NCI-H1105 (cell line): ENCODE measurements at places on chromosomes 11 and 22.

- no peak for DNase-seq
Measured at GRCh38 chr11:2994336-2994730, 2.2 kb upstream of the NAP1L4 start.

GRCh38 chr11:114258696-114259095 lies 37.5 kb upstream of the NNMT start:
- DNase-seq = no peak

DNA sequence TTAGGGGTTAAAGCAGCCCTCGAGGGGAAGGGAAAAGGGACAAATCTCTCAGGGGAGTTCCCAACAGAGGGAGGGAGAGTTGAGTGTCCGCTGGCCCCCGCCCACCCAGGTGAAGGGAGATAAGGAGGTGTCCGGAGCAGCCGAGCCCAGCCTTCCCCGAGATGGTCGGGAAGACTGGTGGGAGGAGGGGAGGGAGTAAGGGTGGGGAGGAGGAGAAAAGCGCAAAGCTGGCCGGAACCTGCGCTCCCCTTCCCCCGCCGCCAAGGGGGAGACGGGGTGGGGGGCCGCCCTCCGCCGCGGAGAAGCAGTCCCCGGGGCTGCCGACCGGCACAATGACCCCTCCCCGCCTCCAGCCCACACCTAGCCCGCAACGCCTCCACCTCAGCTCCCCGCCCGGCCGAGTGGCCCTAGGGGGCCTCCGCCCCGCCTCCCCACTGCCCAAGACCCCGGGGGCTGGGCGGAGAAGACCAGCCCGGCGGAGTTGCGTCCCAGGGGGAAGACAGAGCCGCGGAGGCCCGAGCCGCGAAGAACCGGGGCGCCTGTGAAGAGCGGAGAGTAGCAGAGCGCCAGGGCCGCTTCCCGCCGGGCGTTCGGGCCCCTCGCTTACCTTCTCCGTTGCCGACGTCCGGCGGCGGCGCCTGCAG lies 479 bp downstream of the RSF1 start:
- peak; percentile 44 for DNase-seq

DNA sequence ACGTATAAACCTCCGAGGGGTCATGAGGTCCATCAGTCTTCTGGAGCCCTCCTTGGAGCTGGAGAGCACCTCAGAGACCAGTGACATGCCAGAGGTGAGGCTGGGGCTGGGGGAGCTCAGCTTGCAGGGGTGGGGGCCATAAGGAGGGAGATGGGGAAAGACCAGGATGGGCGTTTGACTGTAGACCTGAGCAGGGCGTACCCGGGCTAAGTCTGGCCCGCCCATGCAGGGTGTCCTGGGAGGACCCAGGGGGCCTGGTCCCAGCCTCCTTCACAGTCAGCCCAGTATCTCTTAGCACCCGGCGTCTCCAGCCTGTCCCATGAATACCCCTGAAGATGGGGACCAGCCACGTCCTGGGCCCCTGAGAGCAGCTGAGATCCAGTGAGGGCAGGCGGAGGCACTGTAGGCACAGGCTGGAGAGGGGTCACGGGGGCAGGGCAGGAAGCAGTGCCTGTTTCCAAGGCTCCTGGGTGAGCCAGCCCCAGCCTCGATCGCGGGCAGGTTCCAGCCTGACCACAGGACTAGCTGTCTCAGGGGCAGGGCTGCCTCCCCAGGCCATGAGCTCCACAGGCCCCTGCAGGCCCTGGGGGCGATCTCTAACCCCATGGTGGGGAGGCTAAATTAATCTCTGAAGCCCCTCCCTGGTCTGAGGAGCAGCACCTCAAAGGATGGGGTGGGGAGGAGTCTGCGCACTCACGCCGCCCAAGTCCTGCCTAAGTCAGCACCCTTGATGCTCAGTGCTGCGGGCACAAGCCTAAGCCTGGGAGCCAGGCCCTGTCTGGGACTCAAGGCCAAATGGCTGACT lies 7.1 kb downstream of the SSH3 start:
- DNase-seq = no peak

DNA sequence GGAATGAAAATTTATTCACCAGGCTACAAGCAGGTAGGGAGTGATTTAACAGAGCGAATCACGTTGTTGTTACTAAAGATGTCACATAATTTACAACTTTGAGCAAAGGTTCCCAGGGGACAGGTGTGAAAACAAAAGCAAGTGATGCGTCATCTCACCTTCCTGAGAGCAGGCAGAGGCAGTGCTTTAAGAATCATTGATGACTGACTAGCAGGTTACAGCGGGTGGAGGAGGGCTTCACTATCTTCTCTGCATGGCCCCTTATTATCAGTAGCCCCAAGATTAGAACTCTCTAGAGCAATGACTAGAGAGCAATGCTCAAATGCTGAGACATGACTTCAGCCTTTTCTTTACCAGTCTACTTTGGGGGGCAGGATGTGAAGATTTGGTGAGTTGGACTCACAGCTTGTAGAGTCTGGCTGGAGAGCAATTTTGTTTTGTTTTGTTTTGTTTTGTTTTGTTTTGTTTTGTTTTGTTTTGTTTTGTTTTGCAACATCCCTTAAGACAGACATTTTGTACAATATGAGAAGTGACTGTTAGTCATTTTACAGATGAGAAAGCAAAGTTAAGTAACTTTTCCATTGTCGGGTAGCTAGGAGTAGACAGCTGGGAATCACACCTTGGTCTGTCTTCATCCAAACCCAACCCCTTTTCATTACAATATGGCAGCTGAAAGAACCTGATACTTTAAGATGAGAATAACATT lies 84.8 kb downstream of the SLC1A2 start:
- DNase-seq = no peak

DNA sequence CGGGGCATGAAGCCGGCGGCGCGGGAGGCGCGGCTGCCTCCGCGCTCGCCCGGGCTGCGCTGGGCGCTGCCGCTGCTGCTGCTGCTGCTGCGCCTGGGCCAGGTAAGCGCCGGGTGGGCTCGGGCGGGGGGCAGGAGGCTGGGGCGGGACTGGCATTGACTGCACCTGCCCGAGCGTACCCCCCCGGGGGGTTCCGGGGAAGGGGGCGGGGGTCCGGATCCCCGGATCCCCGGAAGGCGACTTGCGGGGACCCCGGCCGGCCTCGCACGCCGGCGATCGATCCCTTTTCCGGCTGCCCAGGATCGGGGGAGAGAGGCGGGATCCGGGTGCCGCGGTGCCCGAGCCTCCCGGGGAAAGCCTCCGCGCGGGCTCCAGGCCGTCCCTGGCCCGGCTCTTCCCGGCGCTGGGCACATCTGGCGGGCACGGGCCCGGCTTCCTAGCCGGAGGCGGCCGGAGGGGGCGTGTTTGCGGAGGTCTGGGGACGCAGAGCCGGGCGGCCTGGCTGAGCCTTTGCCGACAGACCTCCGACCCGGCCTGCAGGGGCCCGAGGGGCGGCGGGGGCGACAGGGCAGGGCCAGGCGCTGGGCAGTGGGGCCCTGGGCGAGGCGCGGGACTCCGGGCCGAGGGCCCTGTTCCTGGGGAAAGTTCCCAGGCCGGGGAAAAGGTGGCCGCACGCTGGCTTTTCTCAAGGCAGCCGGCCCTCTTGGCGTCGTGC lies 705 bp downstream of the PTPRJ start:
- no peak for DNase-seq

GRCh38 chr22:21974058-21974649 lies 8.4 kb downstream of the TOP3B start:
- DNase-seq = no peak

DNA sequence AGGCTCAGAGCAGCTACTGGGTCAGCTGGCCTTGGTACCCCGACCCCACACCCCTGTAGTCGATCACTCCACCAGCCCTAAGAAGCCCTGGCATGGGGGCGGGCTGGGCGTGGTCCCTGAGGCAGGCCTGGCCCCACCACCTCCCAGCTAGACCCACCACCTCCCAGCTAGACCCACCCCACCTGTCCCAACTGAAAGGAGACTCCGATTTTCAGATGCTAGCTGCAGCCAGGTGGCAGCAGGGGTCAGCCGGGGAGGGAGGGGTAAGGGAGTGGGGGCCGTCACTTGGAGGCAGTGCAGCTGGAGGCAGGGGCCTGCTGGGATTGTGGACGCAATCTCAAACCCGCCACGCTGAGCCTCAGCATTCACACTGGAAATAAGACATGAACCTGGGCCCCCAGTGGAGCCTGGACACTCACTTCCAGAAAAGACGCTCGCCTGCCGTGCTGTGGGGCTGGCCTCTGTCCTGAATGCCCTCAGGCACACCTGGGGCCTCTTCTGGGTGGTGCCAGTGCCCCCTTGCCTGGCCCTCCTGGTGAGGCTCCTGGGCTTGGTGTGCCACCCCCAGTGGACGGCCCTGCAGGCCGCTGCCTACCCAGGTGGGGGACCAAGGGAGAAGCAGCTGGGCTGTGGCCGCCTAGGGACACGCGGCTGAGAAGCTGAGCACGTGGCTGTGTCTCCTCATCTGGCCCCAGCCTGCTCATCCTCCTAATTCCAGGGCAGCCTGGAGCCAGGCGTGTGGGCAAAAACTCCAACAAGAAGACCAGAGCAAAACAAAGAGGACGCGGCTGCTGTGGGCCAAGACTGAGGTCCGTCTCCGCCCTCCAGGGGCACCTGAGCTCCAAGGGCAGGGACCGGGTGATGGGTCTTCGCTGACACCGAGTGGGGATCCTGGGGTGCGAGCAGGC lies 26.7 kb downstream of the OSBPL5 start:
- DNase-seq = no peak

GRCh38 chr11:33706546-33706945 lies 5.9 kb upstream of the C11orf91 start:
- DNase-seq = no peak

DNA sequence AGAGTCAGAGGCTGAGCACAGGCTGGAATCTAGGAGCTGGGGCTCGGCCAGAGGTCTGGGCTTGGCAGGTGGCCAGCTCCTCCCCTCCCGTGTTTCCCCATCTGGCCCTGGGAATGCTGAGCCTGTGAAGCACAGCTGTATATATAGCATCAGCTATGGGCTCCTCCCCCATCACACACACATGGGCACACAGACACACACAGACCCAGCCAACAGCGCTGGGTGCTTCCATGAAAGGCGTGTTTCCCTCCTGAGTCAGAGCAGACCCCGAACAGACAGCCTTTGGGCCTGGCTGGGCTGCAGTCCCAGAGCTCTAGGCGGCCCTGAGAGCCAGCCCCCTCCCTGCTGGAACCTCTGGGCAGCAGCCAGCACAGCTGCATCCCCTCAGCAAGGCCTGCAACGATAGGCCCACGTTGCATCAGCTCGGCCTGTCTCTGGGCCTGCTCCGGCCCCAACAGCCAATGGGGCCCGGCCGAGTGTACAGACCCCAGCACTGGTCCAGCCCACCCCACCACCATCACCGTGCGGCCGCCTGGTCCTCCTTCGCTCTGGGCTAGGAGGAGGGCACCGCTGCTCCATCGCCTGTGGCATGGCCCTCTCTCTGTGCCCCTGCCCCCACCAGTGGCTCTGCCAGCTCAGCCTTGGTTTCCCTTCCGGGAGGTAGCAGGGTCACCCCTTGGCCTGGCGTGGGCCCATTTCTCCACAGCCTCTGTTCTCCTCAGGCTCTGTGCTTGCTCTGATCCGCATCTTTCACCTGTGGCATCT lies 7.6 kb upstream of the SERPINH1 start:
- peak; percentile 26 for DNase-seq

DNA sequence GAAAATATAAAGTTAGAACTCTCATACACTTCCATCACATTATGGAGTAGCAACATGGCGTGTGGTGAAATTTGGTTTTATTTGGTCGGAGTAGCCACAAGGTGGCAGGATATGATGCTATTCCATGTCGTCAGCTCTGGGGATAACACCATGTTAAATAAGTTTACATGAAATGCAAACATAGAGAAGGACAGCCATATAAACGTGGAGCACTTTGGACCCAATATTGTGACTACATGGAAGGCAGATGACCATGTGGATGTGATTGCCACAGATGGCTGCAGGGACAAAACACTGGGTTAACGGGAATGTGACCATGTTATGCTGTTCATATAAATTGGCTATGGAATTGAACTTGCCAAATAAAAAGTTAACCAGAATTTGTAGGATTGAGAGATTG lies 21.0 kb downstream of the OR5M11 start:
- peak; percentile 7 for DNase-seq

- no peak for DNase-seq
Measured at GRCh38 chr11:48129697-48130395, 86.8 kb upstream of the OR4B1 start.

DNA sequence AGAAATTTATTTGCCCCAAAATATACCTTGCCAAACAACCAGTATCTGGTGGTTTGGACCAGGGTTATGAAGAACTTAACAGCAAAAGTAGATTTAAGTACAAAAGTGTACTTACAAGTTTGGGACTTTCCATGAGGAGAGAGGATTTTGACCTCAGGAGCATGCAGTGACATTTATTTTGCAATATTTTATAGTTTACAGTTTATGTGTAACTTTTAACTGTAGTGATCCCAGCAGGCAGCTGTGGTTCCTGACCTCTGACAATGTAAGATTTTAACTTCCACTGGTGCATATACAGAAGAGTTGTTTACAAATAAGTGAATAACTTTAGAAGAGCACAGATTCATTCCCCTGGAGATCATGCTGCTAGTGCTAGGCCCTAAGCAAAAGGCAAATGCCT lies 6.7 kb downstream of the OR8D1 start:
- DNase-seq = no peak

DNA sequence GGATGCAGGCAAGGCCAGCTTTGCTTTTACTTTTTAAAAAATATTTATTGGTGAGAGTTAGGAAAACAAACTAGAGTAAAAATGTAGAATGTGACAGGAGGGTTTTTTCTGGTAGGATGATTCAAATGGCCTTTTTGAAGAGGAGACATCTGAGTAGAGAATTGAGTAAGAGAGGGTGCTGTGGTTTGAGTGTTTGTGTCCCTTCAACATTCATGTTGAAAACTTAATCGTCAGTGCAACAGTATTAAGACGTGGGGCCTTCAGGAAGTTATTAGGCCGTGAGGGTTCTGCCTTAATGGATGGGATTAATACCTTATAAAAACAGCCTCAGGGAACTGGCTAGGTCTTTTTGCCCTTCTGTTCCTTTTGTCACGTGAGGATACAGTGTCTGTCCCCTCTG lies 288.8 kb upstream of the C11orf87 start:
- no peak for DNase-seq

GRCh38 chr22:37818409-37819104 lies 4.6 kb upstream of the GALR3 start:
- peak; percentile 38 for DNase-seq

- DNase-seq = no peak
Measured at GRCh38 chr11:132453406-132453805, 1078.9 kb downstream of the OPCML start.

GRCh38 chr22:46350121-46350520 lies 14.6 kb downstream of the TRMU start:
- DNase-seq = no peak

DNA sequence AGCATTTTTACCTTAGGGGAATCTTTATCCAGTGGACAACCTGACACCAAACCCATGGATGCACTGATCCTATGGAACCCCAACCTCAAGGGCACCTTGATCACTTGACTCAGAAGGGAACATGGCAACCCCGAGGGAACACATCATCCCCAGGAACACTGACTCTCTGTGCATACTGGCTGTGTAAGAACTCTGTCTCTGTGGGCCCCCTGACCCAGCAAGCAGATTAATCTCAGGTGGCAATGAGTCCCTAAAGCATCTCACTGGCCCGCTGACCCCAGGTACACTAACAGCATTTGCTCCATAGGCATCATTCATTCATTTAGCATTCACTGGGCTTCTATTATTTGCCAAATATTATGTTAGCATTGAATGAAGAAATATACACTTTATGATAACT lies 16.9 kb downstream of the EIF3F start:
- no peak for DNase-seq

GRCh38 chr11:69364921-69365320 lies 71.0 kb downstream of the MYEOV start:
- DNase-seq = no peak

- no peak for DNase-seq
Measured at GRCh38 chr11:3835751-3836150, 5.0 kb downstream of the RHOG start.
